Femur (tissue), 1 donor: ENCODE measurements at places on chromosomes 7 and 10.

DNA sequence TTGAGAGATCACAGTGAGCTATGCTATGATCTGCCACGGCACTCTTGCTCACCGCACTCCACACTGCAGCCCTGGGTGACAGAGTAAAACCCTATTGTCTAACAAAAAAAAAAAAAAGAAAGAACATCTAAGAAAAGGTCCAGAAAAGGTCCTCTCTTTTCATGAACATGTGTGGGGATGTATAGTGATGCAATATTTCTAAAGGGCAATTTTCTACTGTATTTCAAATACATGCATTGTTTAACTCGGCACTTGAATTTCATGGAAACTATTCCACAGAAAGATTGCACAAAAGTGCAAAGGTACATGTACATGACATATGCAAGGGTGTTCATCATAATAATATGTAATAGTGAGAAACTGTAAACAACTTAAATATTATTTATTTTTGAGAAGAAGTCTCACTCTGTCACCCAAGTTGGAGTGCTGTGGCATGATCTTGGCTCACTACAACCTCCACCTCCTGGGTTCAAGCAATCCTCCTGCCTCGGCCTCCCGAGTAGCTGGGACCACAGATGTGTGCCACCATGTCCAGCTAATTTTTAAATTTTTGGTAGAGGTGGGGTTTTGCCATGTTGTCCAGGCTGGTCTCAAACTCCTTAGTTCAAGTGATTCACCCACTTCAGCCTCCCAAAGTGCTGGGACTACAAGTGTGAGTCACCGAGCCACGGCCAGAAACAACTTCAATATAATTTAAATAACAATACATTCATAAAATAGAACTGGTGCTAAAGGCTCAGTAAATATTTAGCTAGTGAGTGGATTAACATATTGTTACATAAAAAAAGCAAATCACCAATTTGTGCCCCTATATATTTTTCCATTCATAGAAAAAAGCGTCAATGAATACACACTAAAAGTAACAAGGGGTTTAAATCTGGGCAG is 1.3 kb upstream of the PPRC1 start:
- no peak for DNase-seq

DNA sequence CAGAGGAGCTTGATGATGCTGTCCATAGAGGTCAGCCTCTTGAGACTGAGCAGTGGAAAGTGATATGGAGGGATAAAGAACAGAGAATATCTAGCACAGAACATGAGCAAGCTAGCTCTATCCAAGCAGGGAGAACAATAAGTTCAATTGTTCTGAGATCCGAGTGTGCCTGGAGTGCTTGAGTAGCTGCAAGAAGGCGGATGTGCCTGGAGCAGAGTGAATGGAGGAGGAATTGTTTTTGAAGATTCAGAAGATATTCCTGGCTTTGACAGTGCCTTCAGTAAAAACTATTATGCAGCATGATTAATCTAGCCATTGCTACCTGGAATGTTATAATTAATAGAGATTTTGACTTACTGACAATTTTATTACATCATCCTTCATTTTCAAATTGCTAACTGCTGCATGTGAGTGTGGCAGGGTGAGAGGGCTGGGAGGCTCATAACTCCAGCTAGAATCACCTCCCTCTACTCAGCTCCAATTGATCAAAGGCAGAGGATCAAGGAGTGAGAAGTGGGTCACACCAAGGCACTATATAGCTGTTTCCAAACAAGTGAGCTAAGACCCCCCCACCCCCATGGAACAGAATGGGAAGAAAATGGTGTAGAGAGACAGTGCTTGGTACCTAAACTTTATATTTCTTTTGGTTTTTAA is 302.8 kb downstream of the ADRA2A start:
- DNase-seq = no peak

GRCh38 chr10:2899246-2899951 is 167.9 kb upstream of the PFKP start:
- DNase-seq = no peak

- no peak for DNase-seq
These were observed 215.8 kb upstream of the PFKP start for GRCh38 chr10:2851566-2851965.

GRCh38 chr7:31121601-31122000 is 69.5 kb downstream of the ADCYAP1R1 start:
- no peak for DNase-seq

DNA sequence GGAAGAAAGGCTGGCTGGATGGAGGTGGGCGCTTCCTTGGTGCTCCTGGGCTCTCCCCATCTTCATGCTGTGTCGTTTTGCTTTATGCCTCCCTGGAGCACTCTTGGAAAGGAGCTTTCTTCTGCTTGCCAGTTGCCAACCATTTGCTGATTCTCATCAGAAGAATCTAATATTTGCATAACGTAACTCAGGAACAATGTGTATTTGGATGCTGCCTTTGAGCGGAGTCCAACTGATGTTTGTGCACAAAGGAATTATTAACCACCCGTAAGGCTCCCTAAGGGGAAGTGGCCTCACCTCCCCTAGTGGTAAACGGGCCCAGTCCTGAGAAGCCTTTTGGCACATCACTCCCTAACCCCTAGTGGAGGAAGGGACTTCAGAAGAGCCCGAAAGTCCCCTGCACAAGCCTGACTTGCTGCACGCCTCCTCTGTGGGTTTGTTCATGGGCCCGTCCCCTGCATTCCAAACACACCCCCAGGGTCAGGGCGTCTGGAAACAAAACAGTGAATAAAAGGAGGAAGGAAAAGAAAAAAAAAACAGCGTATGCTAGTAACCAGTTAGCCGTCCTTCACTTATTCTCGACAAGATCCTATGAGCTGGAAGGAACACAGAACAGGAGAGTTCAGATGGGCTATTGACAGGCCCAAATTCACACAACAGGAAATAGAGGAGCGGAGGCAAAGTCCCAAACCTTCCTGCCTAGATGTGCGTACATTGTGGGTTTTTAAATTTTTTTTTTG is 602.2 kb downstream of the LRMDA start:
- no peak for DNase-seq

DNA sequence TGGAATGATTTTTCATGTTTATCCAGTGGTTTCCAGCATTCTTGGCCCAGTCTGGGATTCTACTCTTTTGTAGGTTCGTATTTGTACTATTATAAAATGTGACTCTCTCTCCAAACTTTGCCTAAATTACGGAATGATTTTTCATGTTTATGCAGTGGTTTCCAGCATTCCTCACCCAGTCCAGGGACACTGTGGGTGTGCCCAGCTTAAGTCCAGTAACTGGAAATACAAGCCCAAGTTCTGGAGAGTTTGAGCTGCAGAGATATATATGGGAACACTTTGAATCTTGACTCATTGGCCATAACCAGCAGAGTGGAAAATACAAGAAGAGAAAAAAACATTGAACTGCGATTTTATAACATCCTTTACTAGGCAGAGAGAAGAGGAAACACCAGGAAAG is 5.9 kb upstream of the MAGI2 start:
- DNase-seq = no peak

DNA sequence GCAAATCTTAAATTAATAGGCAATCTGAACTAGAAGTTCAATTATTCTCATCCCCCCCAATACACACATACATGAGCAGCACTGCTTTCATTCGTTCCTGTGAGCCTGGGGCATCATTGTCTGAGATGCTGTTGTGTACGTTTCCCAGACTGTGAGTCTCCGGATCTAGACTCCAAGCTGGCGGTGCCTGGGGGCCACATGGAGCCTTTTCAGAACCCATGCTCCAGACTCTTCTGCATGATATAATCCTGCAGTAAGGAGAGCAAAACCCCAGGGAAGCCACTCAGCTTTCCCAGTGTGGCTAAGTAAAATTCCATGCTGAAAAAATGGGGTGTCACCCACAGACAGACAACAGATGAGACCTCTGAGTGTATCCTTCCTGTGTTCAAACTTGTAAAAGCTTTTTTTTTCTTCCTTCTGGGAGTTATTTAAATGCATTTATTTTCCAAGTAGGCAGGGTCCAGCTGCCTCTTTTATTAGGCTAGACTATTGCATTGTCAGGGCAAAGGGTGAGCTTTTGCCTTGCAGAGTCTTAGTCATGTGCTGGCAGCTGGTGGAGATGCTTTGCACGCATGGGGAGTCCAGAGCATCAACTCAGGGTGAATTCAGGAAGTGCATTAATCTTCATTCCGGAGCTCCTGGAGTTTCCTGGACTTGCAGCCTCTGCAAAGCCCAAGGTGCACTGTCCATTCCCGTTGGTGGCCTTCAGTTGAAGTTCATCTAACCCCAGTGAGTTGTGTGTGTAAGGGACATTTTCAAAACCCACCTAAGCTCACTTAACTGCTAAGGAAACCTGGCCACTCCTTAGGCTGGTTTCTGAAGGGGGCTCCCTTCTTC is 185.7 kb upstream of the ADO start:
- DNase-seq = no peak

GRCh38 chr7:88449410-88449809 is 142.7 kb upstream of the STEAP4 start:
- no peak for DNase-seq

GRCh38 chr10:3196958-3197347 is 24.4 kb upstream of the PITRM1 start:
- peak; percentile 53 for DNase-seq

DNA sequence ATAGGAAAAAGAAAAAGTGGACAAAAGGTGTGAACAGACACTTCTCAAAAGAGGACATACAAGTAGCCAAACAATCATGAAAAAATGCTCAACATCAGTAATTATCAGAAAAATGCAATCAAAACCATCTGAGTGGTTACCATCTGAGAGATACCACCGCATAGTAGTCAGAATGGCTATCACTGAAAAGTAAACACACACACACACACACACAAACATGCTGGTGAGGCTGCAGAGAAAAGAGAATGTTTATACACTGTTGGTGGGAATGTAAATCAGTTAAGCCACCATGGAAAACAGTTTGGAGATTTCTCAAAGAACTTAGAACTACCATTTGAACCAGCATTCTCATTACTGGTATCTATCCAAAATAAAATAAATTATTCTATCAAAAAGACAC is 145.7 kb downstream of the CYP26A1 start:
- DNase-seq = no peak

GRCh38 chr7:128115336-128115820 is 84.1 kb upstream of the LRRC4 start:
- DNase-seq = peak; percentile 8

- DNase-seq = no peak
These were observed 345.9 kb downstream of the PLXDC2 start for GRCh38 chr10:20162123-20162522.

- DNase-seq = no peak
These were observed 143.4 kb downstream of the TCF7L2 start for GRCh38 chr10:113093188-113094113.
